CD4-positive, alpha-beta T cell (primary cell): ENCODE measurements at places on chromosomes 11 and 22.

DNA sequence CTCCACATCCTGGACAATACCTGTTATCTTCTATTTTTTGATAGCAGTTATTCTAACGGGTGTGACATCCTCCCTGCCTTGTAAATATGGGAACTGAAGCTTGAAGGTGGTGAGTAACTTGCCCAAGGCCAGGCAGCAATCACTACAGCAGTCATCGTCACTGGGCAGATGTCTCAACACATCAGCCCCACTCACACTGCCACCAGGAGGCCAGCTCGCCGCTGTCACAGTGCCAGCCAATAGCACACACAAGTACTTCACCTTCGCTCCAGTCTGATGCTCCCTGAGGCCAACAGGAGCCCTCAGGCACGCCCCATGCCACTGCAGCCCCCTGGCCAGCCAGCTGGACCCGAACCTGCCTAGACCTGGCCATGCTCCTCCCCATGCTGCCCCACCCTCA, 4.9 kb upstream of the TTLL1 start:
- DNase-seq = no peak

GRCh38 chr22:49664891-49665290, 162.8 kb downstream of the BRD1 start:
- DNase-seq = no peak

DNA sequence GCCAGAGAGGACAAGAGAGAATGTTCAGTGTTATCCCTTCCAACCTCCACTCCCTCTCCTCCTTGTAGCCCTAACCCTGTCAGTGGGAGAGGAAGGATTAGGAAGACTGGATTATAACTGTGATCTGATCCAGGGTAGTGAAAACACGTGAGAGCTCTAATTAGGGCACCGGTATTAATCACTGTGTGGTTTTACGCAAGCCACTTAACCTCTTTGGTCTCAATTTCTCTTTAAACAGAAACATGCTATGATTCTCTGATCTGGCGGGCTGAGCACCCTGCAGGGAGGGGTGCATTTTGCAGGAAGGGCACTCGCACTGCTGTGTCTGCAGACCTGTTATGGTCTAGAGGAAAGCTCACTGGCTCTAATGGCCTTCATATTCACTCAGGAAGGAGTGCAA, 11.5 kb downstream of the RPL27A start:
- no peak for DNase-seq

GRCh38 chr11:66860449-66860831, 3.6 kb downstream of the LRFN4 start:
- no peak for DNase-seq
